Mucosa of gallbladder (tissue), 1 donor: ENCODE measurements at places on chromosomes 3 and 15. TPM values are rescaled to one million over a fixed set of nuclear protein-coding genes. Genes with fewer than 3 reads are reported as not detected.
A peak's percentile ranks its signal among the peaks of the same experiment; 100 is the strongest.

LDHAL6B gene
- not detected for total RNA-seq

EXD1 gene
- 0.12 TPM for total RNA-seq

ISLR2 gene
- 1.8 TPM for total RNA-seq

GRM2 gene
- 0.29 TPM for total RNA-seq

FBXW12 gene
- total RNA-seq: not detected

GRCh38 chr3:90145094-90145860 is 1037.9 kb downstream of the EPHA3 start:
- no peak for DNase-seq

GRCh38 chr15:101167753-101168462 is 83.9 kb downstream of the CHSY1 start:
- no peak for DNase-seq

GRCh38 chr15:28123408-28124023 is 24.4 kb upstream of the OCA2 start:
- peak; percentile 75 for DNase-seq

- no peak for DNase-seq
These were observed 14.8 kb downstream of the LTF start for GRCh38 chr3:46449755-46450552.

DNA sequence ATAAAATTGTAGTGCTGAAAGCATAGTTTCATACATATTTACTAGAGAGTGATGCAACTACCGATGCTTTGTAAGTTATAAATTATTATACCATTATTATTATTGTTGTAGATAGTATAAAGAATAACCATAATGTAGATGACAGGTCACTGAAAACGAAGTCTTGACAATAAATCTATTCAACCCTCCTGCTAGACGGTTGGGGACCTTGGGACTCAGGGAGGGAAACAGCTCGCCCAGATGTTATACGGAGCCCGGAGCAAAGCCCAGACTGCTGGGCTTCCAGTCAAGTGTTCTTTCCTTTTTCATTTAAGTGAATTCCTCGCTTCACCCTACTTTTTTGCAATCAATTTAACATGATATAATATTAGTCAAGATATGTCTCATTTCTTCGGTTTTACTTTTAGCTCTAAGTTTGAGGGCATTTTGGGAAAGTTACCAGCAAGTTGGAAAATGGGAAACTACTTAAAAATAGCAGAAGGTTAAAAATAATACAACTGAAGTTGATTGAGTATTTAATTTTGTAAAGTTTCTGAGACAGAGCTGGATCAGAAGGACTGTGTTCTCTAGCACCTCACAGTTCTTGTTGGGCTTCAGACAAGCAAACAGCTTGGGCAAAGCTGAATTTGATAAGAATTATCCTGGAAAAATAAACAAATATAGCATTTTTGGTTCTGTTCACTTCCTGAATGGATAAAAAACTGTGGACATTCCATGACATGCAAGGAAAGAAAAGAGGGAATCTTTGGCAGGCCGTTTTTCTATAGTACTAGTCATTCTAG is 173.4 kb upstream of the TP63 start:
- DNase-seq: no peak

DNA sequence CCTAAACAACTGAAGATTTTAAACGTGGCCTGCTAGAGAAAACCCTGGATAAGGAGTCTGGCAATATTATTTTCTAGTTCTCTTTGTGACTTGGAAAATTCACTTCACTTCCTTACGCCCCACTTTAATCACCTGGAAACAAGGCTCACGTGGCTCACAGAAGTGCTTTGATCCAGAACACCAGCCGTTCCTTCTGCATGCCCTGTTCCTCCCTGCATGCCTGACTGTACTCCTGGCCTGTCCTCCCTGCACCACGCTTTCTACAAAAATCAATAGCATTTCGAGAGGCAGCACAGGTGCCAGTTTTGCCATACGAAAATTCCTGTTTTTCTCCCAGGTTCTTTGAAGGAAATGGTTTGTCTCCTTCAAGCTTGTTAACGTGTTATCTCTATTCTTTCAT is 474.2 kb upstream of the RGMA start:
- no peak for DNase-seq
